ENCODE measurements at places on chromosomes 7 and 10. TPM values are rescaled to one million over a fixed set of nuclear protein-coding genes. Genes with fewer than 3 reads are reported as not detected.
A peak's percentile ranks its signal among the peaks of the same experiment; 100 is the strongest.

The MKX gene
- total RNA-seq, result 0.25 TPM

The NKX2-3 gene
- total RNA-seq, result not detected

GRCh38 chr10:131781791-131782190 is 119.0 kb upstream of the PPP2R2D start:
- no peak for DNase-seq

GRCh38 chr10:121245754-121246153 is 352.5 kb downstream of the FGFR2 start:
- DNase-seq, result no peak

GRCh38 chr7:39623732-39624441 is 515 bp downstream of the RALA start:
- DNase-seq, result no peak

- DNase-seq, result peak; percentile 60
These were observed 29.0 kb upstream of the CCNY start for GRCh38 chr10:35307297-35307696.

GRCh38 chr10:1120306-1120705 is 64.1 kb downstream of the WDR37 start:
- no peak for DNase-seq
